GM13976 (cell line): ENCODE measurements at places on chromosomes 4 and X.
A peak's percentile ranks its signal among the peaks of the same experiment; 100 is the strongest.

DNA sequence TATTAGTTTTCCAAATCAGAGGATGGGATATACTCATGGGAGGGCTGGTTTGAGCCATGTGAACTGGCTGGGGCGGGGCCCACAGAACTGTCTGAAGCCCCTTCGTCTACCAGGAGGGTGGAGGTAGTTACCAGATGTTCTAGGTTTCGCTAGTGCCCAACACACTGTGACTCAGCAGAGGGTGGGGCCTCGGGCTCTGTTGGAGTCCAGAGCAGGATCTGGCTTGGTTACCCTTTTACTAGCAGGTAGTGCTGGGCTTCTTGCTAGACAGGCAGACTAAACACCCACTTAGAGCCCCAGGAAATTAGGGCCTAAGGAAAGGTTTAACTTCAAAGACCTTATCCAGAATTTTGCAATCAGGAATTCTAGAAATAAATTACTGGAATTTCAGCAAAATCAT, 56.2 kb upstream of the CHRDL1 start:
- DNase-seq, result no peak

- peak; percentile 71 for DNase-seq
Observed at GRCh38 chr4:86935853-86936733, 1.3 kb downstream of the AFF1 start.

DNA sequence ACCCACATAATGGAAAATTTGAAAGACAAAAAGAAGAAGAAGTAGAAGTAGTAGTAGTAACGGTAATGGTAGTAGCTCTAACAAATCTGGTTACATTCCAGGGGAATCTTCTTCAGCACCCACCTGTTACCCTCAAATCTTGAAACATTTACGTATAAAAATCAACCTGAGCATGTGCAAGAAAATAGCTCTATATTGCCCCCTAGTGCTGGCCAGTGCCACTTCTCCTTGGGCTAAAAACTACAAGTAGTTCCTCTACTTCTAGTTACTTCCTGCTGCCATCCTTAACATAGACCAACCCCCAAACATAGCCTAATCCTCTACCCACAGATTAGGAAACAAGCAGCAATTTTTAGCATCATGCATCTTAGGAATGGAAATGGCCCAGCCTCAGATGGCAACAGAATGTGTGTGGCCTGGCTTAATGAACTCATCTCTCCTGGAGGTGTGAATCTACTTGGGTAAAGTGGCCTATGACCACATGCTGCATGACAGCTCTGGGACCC, 3.1 kb downstream of the PDGFC start:
- peak; percentile 33 for DNase-seq

- no peak for DNase-seq
Observed at GRCh38 chr4:74056858-74057562, 18.5 kb upstream of the CXCL3 start.

DNA sequence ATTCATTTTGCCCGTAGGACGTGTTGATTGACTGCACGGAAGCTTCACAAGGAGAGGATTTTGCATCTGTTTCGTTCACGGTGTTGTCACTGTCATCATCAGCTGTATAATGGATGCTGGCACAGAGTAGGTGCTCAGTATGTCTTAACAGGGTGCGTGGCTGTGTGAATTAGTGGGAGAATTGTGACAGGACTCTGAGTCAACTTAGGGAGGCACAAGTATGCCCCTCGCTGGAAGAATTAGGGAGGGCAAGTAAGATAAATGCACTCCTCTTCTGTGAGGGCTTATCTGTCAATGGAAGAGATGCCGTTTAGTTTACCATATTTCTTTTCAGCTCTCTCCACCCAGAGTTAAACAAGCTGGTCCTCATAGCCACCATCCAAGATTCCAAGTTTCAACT, 107.2 kb downstream of the TRIML1 start:
- no peak for DNase-seq

GRCh38 chr4:52711272-52711671, 40.0 kb downstream of the ERVMER34-1 start:
- DNase-seq, result no peak

DNA sequence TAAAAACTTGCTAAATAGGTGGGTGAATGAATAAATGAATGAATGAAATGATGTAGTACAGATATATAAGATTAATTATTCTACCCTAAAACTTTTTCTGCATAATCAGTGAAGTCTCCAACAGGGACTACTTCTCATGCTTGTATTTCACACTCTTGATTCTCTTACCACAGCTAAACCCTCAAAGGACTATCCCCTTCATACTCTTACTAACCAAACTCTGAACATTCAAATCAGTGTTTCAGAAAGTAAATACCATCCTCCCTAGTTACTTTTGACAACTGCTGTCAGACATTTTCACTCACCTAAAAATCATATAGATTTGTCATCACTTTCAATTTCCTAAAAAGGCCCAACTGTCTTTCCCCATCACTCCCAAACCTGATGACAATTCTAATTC, 234.3 kb upstream of the HHIP start:
- DNase-seq, result no peak

DNA sequence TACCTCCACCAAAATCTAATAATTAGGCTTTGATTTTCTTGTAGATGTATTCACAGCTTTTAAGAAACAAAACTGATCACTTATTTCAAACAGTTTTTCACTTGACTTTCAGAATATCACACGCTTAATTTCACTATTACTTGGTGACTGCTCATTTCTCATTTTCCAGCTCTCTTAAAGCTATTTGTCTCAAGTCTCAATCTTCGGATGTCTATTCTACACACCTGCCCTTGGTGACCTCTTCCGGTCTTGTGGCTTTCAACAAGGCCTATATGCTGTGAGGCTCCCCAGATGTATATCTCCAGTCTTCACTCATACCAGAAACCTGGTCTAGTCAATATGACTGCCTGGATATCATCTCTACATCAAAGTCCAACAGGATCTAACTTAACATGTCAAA, 34.9 kb upstream of the ANXA10 start:
- DNase-seq, result no peak

DNA sequence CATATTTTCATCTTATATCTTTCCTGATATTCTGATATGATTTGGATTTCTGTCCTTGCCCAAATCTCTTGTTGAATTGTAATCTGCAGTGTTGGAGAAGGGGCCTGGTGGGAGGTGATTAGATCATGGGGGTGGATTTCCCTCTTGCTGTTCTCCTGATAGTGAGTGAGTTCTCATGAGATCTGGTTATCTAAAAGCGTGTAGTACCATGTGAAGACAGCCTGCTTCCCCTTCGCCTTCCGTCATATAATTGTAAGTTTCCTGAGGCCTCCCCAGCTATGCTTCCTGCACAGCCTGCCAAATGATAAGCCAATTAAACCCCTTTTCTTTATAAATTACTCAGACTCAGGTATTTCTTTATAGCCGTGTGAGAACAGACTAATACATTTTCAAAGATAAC, 77.2 kb downstream of the ANKRD50 start:
- no peak for DNase-seq
